Psoas muscle (tissue), 8 donors: ENCODE measurements at places on chromosomes 13 and 19. TPM values are rescaled to one million over a fixed set of nuclear protein-coding genes. Genes with fewer than 3 reads are reported as not detected.

DNA sequence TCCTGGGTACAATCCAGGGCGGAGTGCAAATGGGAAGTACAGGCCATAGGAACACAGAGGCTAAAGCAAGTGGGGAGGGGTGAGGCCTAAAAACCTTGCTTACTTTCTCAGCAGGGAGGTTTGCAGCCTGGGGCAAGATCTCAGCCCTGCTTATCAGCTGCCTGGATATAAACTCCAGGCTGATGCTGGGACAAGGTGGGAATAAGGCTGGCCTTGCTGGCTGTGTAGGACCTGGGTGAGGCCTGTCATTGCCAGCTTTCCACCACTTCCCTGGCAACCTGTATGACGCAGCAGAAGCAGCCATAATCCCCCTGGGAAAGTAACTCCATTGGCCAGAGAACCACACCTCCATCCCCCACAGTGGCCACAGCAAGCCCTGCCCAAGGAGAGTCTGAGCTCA lies 279.1 kb upstream of the ATXN8OS start:
- DNase-seq = no peak

- no peak for DNase-seq
These were observed 303.8 kb downstream of the PCDH9 start for GRCh38 chr13:66926200-66926850.

- peak; percentile 71 for DNase-seq
These were observed 500 bp downstream of the AP3D1 start for GRCh38 chr19:2150794-2151338.

- DNase-seq = no peak
These were observed 9.7 kb downstream of the MAST3 start for GRCh38 chr19:18107235-18107634.

FBN3 gene
- total RNA-seq = not detected

GRCh38 chr19:10636304-10636972 lies 11.1 kb downstream of the SLC44A2 start:
- peak; percentile 63 for DNase-seq

GRCh38 chr13:80441968-80442367 lies 101.0 kb upstream of the SPRY2 start:
- no peak for DNase-seq

- DNase-seq = no peak
These were observed 116.1 kb downstream of the DNAJC3 start for GRCh38 chr13:95793018-95793555.

- DNase-seq = no peak
These were observed 77.9 kb upstream of the KCTD15 start for GRCh38 chr19:33718651-33719254.

EGLN2 gene
- total RNA-seq = 36.1 TPM

DNA sequence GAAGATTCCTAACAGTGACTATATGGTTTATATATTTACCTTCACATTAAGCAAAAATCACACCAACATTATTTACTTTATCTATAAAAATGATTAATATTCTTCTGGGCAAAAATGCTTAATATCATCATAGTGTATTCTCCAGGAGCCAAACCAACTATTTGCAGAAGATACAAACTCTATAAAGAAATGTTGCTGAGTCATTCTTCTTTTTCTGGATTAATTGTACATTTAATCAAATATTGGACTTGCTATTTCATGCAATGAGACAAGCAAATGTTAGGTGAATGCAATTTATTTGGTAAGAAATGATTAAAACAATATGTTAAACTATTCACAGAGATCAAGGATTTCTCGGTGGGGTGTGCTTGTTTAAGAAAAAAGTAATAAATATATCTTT lies 1075.8 kb downstream of the PCDH9 start:
- DNase-seq = no peak

DNA sequence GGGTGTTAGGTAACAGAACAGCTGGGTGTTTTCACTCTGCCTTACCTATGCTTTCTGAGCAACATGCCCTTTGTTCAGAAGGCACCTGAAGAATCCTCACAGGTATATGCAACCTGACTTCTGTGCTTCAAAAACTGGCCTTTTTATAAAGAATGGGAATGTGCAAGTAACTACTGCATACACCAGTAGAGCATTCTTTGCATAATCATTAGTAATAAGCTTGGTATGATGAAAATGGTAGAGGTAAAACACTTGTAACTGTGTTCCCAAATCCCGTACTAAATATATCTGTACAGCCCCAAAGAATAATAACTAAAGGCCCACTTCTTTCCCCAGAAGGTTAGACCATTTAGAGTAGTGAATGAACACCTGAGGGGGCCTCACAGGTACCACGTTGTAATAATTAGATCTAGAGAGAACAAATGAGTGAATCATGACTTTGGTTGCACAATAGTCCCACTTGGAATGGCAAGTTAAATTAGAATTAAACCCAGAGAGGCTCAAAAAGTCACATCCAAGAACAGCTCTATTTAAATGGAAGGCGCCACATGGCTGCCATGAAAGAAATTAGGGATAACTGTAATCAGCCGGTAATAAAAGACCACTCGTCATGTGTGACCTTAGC lies 413.9 kb downstream of the KLF12 start:
- no peak for DNase-seq

- DNase-seq = no peak
These were observed 21.6 kb downstream of the MYCBP2 start for GRCh38 chr13:77305266-77305665.

GRCh38 chr19:2114821-2115220 lies 18.1 kb downstream of the IZUMO4 start:
- no peak for DNase-seq

DNA sequence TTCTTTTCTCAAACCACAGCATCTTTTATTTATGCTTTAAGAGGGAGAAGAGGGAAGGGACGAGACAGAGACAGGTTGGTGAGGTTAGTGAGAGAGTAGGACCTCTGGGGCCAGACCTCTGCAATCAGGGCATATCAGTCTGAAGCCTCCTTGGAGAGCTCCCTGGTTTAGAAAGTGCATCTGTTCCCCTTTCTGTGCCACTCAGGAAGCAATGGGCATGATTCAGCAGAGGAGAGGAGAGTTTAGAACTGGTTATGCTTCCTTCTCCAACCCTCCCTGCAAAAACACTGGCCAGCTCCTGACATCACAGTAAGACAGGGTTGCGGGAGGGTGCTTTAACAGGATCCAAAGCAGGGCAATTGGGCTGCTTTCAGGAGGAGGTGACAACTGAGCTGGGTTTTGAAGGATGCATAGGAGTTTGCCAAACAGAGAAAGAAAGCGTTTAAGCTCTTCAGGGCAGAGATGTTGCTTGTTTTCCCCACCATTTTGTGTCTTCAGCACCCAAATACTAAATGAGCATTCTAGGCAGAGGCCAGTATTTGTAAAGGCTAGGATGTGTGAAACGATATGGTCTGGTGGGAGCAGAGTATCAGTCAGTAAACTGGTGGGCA lies 33.1 kb downstream of the CERS4 start:
- DNase-seq = no peak
